ENCODE measurements at places on chromosomes 6 and 20.

GRCh38 chr6:154782193-154782592 is 49.0 kb downstream of the SCAF8 start:
- DNase-seq, result no peak

- DNase-seq, result no peak
These were observed 30.1 kb upstream of the MAS1L start for GRCh38 chr6:29517728-29518440.

DNA sequence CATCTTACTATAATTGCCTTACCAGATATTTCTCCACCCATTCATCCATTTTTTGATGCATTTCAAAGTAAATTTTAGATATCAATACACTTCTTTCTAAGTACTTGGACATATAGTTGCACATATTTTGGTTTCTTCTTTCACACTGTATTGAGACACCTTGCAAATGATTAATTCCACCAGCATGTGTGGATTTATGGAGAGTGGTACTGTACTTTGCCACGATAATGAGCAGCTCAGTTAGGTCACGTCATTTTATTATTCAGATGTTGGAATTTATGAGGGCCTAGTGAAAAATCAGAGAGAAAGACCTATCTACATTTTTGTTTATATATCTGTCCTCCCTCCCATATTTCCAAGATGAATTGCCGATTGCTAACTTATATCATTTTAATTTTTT is 5.3 kb downstream of the NFYA start:
- DNase-seq, result no peak

- DNase-seq, result no peak
These were observed 14.2 kb upstream of the PREX1 start for GRCh38 chr20:48841875-48842529.

DNA sequence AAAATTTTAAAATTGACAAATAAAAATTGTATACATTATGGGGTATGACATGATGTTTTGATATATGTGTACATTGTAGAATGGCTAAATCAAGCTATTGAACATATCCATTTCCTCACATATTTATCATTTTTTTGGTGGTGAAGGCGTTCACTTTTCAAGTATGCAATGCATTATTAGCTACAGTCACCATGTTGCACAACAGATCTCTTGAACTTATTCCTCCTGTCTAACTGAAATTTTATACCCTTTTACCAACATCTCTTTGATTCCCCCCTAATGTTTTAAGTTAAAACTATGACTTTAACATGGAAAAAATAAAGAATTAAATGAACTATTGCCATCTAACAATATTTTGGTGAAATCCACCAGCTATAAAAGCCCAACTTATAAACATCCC is 65.2 kb upstream of the UST start:
- no peak for DNase-seq

GRCh38 chr6:28496099-28496779 is 19.4 kb downstream of the GPX6 start:
- DNase-seq, result no peak

- DNase-seq, result no peak
These were observed 16.7 kb downstream of the ACOT13 start for GRCh38 chr6:24683297-24684296.

GRCh38 chr20:31806564-31807355 is 12.4 kb upstream of the MYLK2 start:
- DNase-seq, result no peak

DNA sequence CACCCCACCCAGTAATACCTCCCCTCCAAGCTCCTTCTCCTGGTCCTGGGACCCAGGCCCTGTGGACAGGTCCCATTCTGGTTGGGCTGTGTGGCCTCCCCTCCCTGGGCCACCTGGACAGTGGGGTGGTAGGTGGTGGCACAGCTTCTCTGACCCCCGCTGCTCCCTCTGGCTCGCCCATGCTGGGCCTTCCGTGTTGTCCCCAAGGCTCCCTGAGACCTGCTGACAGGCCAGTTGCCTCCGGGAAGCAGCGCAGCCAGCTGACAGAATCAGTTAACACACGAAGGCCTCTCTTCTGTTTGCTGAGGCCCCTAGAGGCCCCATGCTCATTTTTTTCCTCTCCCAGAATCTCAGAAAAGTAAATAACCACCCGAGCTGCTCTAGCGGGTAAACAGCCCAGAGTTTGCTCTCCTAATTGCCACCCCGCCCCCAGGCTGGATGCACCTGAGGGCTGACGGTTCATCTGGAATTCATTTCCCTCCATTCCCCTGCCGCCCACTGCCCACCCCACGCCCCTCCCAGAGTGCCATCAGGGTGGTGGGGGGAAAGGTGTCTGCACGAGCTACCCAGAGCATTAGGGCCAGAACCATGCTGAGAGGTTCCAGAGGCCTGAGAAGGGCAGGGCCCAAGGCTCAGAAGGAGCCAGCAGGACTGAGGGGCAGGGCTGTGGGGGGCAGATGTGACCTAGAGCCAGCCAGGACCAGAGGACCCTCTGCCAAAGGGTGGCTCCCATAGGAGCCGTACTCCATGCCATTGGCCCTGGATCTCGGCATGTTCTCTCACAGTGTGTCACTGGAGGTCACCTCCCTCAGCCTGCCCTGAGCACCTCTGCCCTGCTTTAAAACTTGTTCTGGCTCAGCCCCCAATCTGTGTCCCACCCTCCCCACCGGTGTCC is 157.5 kb downstream of the GRM4 start:
- peak; percentile 82 for DNase-seq

GRCh38 chr20:49890471-49891361 is 24.6 kb downstream of the SPATA2 start:
- DNase-seq, result no peak

GRCh38 chr6:5138995-5139827 is 54.1 kb downstream of the PPP1R3G start:
- DNase-seq, result no peak

DNA sequence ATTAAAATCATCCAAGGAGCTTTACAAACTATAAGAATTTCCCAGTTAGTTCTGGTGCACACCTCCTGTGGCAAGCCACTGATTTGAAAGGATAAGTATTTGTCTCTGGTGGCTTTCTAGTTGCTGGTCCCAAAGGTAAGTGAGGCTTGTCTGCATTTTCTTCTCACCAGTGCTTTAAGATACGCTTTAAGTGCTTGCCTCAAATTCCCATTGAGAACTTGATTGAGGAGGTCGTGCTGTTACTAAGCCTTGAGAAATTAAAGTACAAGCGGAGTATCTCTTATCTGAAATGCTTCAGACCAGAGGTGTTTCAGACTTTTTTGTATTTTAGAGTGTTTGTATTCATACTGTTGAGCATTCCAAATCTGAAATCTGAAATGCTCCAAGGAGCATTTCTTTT is 29.9 kb upstream of the MYO6 start:
- no peak for DNase-seq
